ENCODE measurements at places on chromosomes 16 and 17. TPM values are rescaled to one million over a fixed set of nuclear protein-coding genes. Genes with fewer than 3 reads are reported as not detected.

Gene CD7
- 0.24 TPM for total RNA-seq

Gene ZNF423
- 2.4 TPM for total RNA-seq

Gene ZNF276
- total RNA-seq, result 18.5 TPM

Gene RNF227
- 1.3 TPM for total RNA-seq

Gene ZNF594
- total RNA-seq, result 9.6 TPM

Gene HS3ST3B1
- total RNA-seq, result 93.6 TPM

Gene BEAN1
- total RNA-seq, result 3.6 TPM

Gene RNFT1
- total RNA-seq, result 13.5 TPM

Gene ABCA10
- total RNA-seq, result 5.0 TPM

Gene KRT31
- not detected for total RNA-seq

Gene ZACN
- not detected for total RNA-seq

Gene CCL18
- not detected for total RNA-seq

Gene STH
- total RNA-seq, result not detected

Gene TRIM16
- total RNA-seq, result 87.1 TPM

Gene HOXB13
- not detected for total RNA-seq

Data from hair follicle dermal papilla cell (primary cell).